T-helper 17 cell (primary cell): ENCODE measurements at places on chromosomes 7 and 10. TPM values are rescaled to one million over a fixed set of nuclear protein-coding genes. Genes with fewer than 3 reads are reported as not detected.

DNA sequence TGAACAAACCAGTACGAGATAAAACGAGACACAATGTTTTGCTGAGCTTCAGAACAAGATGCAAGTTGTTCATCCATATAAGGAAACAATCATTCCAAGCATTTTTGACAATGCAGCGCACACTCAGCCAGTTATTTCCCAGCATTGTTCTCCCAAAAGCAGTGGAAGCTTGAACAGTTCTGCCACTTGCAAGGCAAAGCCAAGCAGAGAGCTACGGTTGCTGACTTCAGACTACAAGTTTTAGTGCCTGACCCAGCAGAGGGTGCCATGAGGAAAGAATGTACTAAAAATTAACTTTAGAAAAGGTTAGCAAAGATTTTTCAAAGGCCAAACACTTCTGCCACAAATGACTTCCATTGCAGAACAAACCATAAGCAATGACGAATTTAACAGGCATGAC is 152.5 kb downstream of the SLC25A13 start:
- peaks cover 6% of the 10 kb centered on the region for H3K36me3 ChIP-seq
- DNase-seq = no peak
- H3K27me3 ChIP-seq = no peaks in the 10 kb centered on the region
- H3K4me3 ChIP-seq = no peak overlapping the region
- H3K27ac ChIP-seq = no peak overlapping the region
- no peaks in the 10 kb centered on the region for H3K4me1 ChIP-seq

DNA sequence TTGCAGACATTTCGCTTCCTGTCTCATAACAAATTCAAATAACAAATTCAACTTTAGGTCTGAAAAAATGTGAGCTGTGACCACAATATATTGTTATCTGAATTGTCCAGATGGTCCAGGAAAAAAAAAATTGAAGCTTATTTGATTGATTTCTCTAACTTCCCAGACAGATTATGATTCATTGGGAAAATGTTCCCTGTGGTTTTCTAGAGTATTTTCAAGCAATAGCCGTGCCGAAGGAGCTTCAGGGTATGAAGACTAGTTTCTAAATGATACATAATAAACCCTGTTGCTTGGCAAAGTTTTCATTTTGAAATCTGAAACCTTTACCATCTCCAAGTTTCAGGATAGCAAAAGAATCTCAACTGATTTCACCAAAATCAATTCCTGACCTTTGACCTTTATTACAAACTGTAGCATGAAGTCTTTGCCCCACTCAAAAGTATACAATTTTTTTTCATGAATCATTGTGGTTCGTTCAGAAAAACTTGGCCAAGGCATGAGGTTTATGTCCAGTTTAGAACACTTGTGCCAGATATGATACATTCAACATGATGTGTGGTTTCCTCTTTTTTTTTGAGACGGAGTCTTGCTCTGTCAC is 109.9 kb downstream of the JCAD start:
- DNase-seq = no peak
- H3K4me3 ChIP-seq = no peak overlapping the region
- no peak overlapping the region for H3K27ac ChIP-seq
- peaks cover 8% of the 10 kb centered on the region for H3K27me3 ChIP-seq
- no peaks in the 10 kb centered on the region for H3K36me3 ChIP-seq

GRCh38 chr10:16274911-16275310 is 161.9 kb upstream of the PTER start:
- DNase-seq = no peak
- no peak overlapping the region for H3K27ac ChIP-seq
- H3K4me1 ChIP-seq = no peaks in the 10 kb centered on the region
- H3K27me3 ChIP-seq = peaks cover 11% of the 10 kb centered on the region
- no peaks in the 10 kb centered on the region for H3K36me3 ChIP-seq
- H3K4me3 ChIP-seq = no peak overlapping the region

DNA sequence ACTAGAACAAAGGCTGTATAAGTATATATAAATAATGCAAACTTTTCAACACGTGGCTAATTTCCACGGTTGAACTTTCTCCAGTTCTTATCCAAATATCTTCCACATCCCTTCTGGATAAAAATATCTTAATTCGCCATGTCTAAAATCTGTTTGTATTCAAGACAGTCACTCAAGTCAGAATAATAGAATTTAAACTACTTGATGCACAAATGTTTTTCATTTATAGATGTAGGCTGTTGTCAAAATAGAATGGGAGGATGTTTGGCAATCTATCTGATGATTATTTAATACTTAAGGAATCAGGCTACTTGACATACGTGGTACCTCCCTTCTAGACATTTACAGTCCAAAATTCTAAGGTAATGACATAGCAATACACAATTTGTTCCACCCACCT is 204.3 kb downstream of the TWIST1 start:
- no peak overlapping the region for H3K4me3 ChIP-seq
- H3K4me1 ChIP-seq = no peaks in the 10 kb centered on the region
- no peaks in the 10 kb centered on the region for H3K36me3 ChIP-seq
- no peak for DNase-seq
- no peaks in the 10 kb centered on the region for H3K27me3 ChIP-seq

GRCh38 chr7:33885290-33886148 is 19.8 kb upstream of the BMPER start:
- H3K36me3 ChIP-seq = no peaks in the 10 kb centered on the region
- H3K27me3 ChIP-seq = peaks cover 30% of the 10 kb centered on the region
- DNase-seq = no peak
- no peak overlapping the region for H3K27ac ChIP-seq
- peaks cover 6% of the 10 kb centered on the region for H3K4me1 ChIP-seq

GRCh38 chr7:29471444-29472138 is 92.0 kb upstream of the PRR15 start:
- no peaks in the 10 kb centered on the region for H3K4me1 ChIP-seq
- H3K36me3 ChIP-seq = no peaks in the 10 kb centered on the region
- H3K4me3 ChIP-seq = no peak overlapping the region
- DNase-seq = no peak
- H3K27ac ChIP-seq = no peak overlapping the region

DNA sequence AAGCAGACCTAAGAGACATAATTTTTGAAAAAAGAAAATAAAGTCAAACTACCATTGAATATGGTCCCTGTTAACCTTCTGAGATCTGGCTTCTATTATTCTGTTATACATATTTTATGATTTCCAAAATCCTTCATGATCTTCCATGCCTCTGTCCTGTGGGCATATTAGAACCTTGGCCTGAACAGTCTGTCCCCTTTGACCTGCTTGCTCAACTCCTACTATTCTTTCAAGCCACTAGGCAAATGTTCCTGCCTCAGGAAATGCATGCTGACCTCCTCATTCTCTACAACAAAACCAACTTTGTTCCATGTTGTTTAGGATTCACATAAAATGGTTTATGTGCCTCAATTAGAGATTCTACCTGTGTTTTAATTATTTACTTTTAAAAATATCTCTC is 544.8 kb upstream of the LRRTM3 start:
- H3K4me3 ChIP-seq = no peak overlapping the region
- no peaks in the 10 kb centered on the region for H3K4me1 ChIP-seq
- no peak overlapping the region for H3K27ac ChIP-seq
- H3K36me3 ChIP-seq = no peaks in the 10 kb centered on the region
- H3K27me3 ChIP-seq = no peaks in the 10 kb centered on the region

GRCh38 chr10:28470873-28471651 is 61.9 kb upstream of the WAC start:
- no peak overlapping the region for H3K4me3 ChIP-seq
- peaks cover 27% of the 10 kb centered on the region for H3K27me3 ChIP-seq
- H3K27ac ChIP-seq = no peak overlapping the region
- H3K36me3 ChIP-seq = no peaks in the 10 kb centered on the region

GRCh38 chr7:95845007-95845406 is 72.7 kb downstream of the DYNC1I1 start:
- no peak overlapping the region for H3K4me3 ChIP-seq
- no peak overlapping the region for H3K27ac ChIP-seq
- no peaks in the 10 kb centered on the region for H3K36me3 ChIP-seq
- peaks cover 6% of the 10 kb centered on the region for H3K27me3 ChIP-seq
- no peaks in the 10 kb centered on the region for H3K4me1 ChIP-seq
- no peak for DNase-seq

DNA sequence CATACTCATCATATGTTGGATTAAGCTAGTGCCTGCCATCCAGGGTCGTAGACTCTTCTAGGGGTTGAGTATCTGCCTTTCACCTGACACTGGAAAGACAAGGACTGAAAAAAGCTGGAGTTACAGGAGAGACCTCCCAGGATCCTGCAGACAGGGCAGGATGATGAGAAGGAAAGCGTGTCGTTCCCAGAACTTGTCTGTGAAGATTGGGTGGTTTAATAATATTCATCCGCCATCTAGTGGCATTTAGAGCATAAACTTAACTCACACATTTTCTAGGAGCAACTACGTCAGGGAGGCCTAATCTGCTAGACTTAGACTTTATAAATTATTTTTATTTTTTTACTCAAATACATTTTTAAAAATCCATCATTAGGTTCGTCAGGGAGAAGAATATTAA is 59.6 kb downstream of the ADRB1 start:
- H3K27ac ChIP-seq = no peak overlapping the region
- H3K4me3 ChIP-seq = no peak overlapping the region
- H3K27me3 ChIP-seq = peaks cover 34% of the 10 kb centered on the region
- no peak for DNase-seq
- peaks cover 18% of the 10 kb centered on the region for H3K4me1 ChIP-seq

DNA sequence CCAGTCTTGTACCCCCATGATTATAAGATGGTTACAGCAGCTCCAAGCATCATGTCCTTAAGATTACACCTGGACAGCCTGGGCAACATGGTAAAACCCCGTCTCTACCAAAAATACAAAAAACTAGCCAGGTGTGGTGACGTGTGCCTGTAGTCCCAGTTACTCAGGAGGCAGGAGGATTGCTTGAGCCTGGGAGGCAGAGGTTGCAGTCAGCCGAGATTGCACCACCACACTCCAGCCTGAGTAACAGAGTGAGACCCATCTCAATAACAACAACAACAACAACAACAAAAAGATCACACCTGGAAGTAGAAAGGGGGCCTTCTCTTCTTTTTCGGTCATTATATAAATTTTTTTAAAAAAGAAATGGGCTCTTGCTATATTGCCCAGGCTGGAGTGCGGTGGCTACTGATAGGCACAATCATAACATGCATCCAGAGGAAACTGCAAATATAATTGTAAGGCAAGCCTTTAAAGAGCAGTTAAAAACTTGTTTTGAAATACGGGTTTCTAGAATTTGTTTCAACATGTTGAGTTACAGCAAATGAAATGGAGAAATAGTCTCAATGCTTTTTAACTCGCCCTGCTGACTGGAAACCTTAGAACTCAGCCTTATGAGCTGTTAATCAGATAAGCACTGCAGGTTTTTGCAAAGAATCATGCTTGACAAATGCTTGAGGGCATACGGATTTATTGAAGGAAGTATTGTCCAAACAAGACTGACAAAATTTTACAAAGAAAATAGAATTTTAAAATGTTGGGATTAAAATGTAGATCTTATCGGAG is 4.7 kb upstream of the ENTPD7 start:
- DNase-seq = no peak
- H3K4me3 ChIP-seq = no peak overlapping the region
- H3K36me3 ChIP-seq = peaks cover 15% of the 10 kb centered on the region
- H3K27ac ChIP-seq = no peak overlapping the region
- H3K4me1 ChIP-seq = peaks cover 19% of the 10 kb centered on the region

DNA sequence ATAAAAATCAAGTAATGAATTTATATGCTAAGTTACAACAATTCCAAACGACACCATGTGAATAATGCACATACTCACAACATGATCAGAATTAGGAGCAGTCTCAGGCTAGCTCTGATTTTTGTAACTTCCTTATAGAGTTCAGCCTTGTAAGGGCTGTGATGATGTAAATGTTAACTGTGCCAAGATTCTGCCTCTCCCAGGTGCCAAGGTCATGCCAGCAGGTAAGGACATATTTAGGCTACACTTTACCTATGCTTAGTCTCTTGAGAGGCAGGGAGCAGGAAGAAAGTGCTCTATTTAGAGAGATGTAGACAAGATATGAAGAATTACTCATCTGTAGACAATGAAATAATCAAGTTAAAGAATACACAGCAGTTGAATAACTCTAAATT is 53.6 kb upstream of the AGR3 start:
- no peak for DNase-seq
- H3K36me3 ChIP-seq = peaks cover 2% of the 10 kb centered on the region
- H3K4me3 ChIP-seq = no peak overlapping the region
- H3K27ac ChIP-seq = no peak overlapping the region

- DNase-seq = no peak
- peaks cover 4% of the 10 kb centered on the region for H3K4me1 ChIP-seq
- H3K27ac ChIP-seq = no peak overlapping the region
- H3K4me3 ChIP-seq = peak overlapping the region; percentile 68
- H3K27me3 ChIP-seq = no peaks in the 10 kb centered on the region
- H3K36me3 ChIP-seq = no peaks in the 10 kb centered on the region
These were observed 54.3 kb upstream of the TNRC18 start for GRCh38 chr7:5477723-5478531.

DNA sequence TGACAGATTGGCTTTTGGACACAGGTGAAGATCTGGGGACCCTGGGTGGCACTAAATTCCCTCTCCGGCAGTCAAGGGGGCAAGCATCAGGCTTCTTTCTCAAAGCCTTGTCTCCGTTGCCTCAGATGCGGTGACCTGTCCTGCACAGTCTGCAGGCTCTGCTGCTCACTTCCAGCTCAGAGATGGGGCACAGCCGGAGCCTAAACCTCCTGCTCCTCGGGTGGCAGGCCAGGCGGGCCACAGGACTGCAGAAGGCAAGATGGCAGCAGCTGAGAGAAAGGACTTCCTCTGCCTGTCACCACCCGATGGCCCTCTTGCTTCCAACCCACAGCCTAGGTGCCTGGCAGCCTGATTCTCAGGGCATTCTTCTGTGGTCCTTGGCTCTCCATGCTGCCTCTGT is 44.4 kb downstream of the ZC3HC1 start:
- peaks cover 5% of the 10 kb centered on the region for H3K4me1 ChIP-seq
- no peak overlapping the region for H3K27ac ChIP-seq

DNA sequence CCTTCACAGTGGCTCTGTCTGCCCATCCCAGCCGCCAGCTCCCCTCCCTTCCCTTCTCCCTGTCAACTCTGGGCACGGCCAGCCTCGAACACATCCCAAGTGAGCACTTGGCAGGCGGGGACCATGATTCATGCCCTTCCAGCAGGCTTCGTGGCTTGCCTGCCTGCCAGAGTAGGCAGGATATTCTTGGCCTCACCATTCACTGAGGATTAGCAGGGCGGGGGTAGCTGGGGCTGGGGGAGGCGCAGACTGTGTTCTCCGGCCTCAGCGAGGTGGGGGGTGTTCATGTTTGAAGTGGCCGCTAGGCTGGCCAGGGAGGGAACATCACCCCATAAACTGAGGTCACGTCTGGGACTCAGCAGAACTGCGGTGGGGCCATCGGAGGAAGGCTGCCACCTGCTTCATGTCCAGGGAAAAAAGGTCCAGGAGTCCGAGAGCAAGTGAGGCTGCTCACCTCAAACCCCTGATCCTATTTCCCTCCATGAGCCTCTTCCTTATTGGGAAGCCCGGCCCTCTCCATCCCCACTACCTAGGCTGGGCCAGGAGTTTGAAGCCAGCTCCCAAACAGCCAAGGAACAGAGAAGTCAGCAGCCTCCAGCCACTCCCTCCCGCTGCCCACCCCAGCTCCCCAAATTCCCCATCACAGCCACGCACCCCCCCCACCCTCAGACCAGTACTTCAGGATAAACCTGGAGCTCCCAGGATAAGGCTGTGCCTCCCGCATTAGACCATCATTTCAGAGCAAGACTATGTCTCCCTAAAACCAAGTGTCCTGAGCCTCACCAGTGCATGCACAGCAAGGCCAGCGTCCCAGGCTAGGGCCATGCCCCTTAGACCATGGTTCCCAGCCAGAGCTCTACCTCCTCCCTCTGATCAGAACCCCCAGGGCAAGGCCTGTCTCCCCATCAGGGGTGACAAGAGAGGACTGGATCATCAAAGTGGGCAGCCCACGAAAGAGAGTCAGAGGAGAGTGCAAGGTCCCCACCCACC is 42.8 kb upstream of the RABGEF1 start:
- no peak overlapping the region for H3K4me3 ChIP-seq
- H3K27ac ChIP-seq = no peak overlapping the region
- H3K27me3 ChIP-seq = no peaks in the 10 kb centered on the region
- DNase-seq = no peak

The GIMAP4 gene
- total RNA-seq = 62.1 TPM

The AGBL3 gene
- 2.4 TPM for total RNA-seq
